Stromal cell of bone marrow (primary cell): ENCODE measurements at places on chromosomes 7 and 10.

DNA sequence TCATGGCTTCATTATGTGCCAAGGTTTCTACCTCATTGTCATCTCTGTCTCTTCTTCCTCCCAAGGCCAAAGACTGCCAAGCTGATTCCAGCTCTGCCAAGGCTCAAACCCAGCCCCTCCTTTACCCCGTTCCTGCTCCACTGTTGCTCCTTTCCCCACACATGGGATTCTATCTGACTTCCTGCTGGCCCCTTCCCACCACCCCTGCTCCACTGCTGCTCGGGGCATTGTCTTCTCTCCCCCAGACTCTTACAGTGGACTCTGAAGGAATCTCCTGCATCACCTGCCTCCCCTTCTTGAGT lies 86.3 kb downstream of the COBL start:
- DNase-seq, result no peak

- DNase-seq, result peak; percentile 68
Measured at GRCh38 chr10:114632869-114633715, 25.0 kb downstream of the ABLIM1 start.

DNA sequence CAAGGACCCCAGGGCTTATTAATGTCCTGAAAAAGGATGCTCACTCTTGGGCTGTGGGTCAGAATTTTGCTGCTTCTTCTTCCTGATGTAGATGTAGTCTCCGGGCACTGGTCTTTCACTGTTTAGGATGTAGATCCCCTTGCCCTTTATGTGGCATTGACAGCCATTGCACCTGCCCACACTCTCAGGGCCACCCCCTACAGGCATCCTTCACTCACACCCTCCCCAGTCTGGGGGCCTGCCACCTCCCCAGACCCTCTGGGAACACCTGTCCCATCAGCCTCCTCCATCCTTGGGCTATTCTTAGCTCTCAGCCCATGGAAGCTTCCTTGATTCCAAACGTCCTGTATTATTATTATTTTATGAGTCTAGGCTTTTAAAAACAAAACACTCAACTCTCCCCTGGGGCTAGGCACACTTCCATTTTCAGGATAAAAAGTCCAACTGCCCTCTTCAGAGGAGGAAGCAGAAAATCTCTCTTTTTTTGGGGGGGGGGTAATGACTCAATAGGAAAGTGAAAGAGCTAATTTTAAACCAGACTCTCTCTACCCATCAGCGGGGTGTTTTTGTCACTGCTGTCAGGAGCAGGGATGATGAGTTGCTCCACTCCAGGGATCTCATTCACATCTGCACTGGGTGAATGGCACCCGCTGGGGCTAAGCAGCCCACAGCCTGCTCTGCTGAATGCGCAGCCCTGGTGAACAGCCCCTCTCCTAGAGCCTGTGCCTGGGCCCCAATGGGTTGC lies 11.5 kb upstream of the KLRG2 start:
- DNase-seq, result no peak

- DNase-seq, result no peak
Measured at GRCh38 chr7:156400046-156400445, 240.5 kb upstream of the RNF32 start.

DNA sequence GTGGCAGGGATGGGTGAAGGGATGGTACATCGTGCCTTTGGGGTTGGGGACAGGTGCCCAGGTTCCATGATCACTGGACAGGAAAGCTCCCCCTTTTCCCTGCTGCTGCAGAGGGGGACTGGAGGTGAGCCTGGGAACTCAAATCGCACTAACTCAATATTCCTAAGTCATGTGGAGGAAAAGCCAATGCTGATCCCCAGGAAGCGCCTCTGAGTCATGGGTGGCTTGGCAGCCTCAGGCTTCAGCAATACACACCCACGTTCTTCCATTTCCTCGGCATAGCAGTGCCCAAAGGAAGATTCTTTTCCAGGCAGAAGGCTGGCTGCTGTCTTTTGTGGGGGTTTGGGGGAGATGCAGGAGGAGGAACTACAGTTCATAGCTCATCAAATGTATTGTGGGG lies 165.8 kb downstream of the CCDC3 start:
- DNase-seq, result peak; percentile 59

DNA sequence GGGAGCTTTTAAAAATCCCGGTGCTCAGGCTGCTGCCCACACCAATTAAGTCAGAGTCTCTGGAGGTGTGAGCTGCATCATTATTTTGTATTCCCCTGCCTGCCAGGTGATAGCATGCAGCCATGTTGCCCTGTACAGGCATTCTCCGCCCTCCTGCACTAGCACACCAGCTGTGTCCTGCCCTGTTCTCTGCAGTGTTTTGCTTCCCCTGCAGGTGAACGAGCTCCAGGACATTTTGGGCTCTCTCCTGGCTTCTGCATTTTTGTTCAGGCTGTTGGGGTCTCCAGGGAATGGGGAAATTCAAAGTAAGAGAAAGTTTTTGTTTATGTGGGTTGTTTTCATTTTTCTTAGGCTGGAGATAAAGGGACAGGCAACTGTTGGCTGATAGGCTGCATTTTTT lies 271.0 kb upstream of the COBL start:
- no peak for DNase-seq

DNA sequence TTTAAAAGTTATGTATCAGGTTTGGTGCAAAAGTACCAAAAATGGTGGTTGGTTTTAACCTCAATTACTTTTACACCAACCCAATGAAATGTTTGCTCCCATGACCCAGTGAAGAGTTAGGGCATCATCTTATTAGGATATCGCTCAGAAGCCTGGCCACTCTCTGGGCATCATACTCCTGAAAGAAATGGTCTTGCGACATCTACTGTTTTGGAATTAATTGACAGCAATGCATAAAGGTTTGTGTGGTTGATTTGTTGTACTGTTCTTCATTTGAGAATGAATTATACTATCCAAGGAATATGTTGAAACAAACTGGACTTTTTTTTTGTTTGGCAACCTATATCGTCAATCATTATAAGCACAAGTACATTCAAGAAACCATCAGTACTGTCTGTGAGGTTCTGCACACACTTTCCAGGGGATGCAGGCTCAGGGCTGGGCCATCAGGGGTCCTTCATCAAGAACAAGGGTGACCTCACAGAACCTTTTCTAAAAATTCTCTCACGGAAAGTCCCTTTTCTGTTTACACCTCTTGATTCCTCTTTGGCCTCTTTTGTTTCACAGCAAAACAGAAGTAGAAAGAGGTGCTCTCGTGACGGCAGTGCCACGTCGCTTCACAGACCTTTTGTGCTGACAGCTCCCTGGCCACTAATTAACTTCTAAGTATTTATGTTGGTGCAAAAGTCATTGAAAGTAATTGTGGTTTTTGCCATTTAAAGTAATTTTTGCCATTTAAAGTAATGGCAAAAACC lies 117.2 kb upstream of the KLF6 start:
- no peak for DNase-seq

- no peak for DNase-seq
Measured at GRCh38 chr7:14115701-14116100, 126.2 kb upstream of the ETV1 start.

GRCh38 chr10:71564194-71564820 lies 155.3 kb downstream of the C10orf105 start:
- no peak for DNase-seq

GRCh38 chr10:96645191-96645721 lies 58.4 kb upstream of the TM9SF3 start:
- DNase-seq, result peak; percentile 30

GRCh38 chr7:105876964-105877601 lies 684 bp upstream of the ATXN7L1 start:
- DNase-seq, result no peak

- peak; percentile 9 for DNase-seq
Measured at GRCh38 chr10:32795598-32796183, 162.3 kb downstream of the ITGB1 start.

DNA sequence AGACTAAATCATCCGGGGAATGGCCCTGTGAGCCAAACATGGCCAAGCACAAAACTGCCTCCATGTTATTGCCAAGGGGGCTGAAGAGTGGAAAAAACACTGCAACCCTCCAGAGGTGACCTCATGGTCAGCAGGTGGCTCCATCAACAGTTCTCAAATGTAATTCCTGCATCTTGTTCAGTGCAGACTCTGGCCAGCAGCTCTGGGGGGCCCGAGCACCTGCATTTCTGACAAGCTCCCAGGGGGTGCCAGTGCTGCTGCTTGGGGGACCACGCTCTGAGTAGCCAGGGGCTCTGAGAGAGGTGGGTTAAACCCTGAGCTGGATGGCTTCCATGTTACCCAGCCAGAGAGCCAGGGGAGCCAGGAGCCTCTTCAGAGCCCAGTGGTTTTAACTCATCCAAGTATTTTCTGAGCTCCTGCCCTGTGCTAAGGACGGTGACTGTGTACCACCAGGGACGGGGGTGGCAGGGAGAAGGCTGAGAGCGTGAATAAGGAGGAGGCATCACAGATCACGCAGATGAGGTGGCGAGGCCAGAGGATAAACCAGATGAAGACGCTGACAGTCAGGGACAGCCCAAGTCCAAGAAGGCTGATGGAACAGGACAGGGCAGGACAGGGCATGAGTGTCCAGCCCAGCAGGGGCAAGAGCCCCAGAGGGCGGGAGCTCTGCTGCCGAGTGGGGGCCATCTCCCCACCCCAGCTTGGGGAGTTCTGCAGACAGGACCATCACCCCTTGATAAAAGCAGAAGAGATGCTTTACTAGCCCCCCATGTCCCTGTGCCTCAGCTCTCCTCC lies 52.9 kb downstream of the CLEC2L start:
- DNase-seq, result no peak

DNA sequence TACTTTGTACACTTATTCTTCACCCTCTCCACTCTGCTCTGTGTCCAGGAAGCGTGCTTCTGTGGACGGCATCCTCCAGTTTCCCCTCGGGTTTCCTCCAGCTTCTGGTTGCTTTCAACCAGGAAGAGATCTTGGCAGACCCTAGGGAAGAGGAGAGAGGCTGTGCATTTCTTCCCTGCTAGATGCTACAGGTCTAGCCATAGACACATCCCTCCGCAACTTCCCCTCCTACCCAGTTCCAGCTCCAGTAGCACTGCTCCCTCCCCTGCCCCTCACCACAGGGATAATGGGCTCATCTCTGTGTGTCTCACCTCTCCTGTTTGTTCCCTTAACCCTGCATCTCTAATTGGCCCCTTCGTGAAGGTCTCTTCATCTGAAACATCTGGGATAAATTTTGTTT lies 16.3 kb downstream of the TLL2 start:
- DNase-seq, result no peak

- no peak for DNase-seq
Measured at GRCh38 chr7:131047651-131048304, 279.9 kb upstream of the MKLN1 start.

DNA sequence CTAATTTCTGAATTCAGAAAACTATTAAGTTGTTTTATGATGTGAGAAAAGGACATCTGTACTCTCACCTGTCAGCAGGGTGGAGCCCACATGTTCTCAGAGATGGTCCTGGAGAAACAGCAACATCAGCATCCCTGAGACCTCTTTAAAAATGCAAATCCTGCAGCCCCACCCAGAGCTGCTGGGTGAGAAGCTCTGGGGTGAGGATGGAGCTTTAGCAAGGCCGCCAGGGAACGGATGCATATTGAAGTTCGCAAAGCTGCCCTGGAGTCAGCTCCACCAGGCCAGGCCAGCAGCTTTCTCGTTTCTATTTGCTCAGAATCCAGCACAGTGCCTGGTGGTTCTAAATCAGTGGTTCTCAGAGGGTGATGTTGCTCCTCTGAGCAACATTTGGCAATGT lies 49.1 kb downstream of the PRKCQ start:
- no peak for DNase-seq

GRCh38 chr10:7506571-7506970 lies 95.7 kb upstream of the SFMBT2 start:
- no peak for DNase-seq

DNA sequence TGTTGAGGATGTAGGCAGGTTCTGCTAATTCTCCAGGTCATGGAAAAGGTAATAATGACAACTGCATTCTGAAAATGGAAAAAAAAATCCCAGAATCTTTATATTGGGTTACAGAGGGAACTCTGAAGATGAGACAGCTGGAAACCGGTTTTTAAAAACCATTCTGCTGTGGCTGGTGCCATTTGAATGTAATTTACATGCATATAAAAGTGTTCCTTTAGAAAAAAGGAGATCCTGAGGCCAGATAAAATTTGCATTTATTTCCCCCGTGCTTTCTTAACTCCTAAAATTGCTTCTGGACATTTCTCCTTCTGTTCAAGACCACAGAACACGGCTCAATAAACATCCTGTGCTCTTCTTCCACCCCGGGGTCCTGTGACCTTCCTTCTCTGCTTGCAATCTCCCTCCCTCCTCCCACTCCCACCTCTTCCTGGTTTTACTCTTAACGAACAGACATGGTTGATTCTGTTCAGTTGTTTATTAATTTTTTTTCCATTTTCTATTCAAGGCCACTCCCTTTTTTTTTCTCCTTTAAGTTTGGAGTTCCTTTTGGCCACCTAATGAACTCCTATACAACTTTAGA lies 41.6 kb downstream of the SH2D4B start:
- no peak for DNase-seq

- DNase-seq, result no peak
Measured at GRCh38 chr10:10701084-10701611, 316.5 kb upstream of the CELF2 start.

- no peak for DNase-seq
Measured at GRCh38 chr10:107732045-107732444, 567.5 kb upstream of the SORCS1 start.

DNA sequence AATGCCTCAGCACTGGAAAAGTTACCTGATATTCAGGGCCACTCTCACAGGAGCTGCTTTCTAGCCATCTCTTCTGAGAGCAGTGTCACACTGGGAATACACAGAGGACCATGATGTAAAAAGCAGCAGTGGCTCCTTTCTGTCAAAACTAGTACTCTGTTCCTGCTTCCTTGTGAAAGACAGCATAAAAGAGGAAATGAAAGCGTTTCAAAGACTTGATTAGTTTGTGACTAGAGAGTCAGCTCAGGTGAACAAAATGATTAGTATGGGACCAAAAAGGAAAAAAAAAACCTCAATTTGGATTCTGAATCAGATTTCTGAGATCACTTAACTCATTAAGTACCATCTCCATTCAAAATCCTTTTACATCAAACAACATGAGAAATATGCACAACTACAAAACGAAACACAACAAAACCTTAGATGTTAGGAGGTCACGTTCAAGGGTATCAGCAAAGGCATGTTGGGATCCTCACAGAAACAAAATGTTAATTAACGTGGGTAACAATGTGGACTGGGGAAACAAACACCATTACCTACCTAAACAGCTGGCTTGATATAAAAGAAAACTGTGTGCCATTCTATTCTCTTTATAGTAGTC lies 103.7 kb downstream of the MACC1 start:
- DNase-seq, result no peak

DNA sequence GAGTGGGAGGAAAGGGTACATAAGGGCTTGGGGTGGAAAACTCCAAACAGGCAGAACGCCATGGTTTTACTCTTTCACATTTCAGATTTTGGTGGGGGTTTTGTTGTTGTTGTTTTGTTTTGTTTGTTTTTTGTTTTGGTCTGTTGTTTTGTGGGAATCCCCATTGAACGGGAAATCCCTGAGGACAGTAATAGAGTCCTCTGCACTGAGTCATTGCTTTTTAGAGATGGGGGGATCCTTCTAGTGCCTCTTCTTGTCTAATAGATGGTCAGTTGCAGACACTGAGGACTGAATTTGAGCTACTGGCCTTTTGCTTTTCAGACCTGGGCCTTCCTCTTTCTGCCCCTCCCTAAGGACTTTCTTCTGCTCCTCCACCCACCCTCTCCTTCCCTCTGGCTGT lies 20.0 kb downstream of the TRPV5 start:
- no peak for DNase-seq

GRCh38 chr10:95628786-95629185 lies 27.7 kb downstream of the ALDH18A1 start:
- no peak for DNase-seq
